NCI-H1417 (cell line): ENCODE measurements at places on chromosomes 2 and 18.

DNA sequence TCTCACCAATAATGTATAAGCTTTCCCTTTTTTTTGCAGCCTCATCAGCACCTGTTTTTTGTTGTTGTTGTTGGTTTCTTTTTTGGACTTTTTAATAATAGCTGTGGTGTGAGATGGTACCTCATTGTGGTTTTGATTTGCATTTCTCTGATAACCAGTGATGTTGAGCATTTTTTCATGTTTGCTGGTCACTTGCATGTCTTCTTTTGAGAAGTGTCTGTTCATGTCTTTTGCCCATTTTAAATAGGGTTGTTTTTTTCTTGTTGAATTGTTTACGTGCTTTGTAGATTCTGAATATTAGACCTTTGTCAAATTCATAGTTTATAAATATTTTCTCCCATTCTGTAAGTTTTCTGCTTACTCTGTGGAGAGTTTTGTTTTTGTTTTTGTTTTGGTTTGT, 88.4 kb upstream of the EPAS1 start:
- no peak for DNase-seq

- DNase-seq: peak; percentile 5
Measured at GRCh38 chr2:234722176-234722575, 225.3 kb upstream of the ARL4C start.

DNA sequence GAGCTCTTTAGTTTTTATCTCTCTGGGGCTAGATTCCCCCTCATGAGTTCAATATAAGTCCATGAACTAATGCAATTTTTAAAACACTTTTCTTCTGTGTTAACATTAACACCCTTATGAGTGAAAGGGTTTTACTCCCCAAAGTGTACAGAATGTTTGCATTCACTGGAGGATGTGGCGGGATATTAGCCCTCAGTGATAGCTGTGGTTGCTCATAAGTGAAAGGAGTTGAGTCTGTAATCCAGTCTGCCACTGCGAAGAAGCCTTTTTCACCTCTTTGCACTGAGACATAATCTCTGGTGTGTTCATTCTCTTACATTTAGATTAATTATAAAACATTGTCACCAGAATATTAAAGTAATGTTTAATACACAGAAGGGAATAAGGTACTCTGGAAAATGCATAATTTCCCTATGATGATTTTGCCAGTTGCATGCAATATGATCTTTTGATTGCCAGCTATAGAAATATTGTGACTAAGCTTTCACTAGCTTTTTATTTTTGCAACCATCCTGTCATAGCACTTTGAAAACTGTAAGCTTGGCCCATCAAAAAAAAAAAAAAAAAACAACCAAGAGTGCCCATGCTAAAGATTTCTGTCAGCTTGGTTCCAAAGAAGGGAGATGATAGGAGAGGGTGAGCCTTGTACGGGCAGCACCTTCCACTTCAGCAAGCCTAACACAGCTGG, 113.2 kb downstream of the BCL11A start:
- no peak for DNase-seq

- DNase-seq: no peak
Measured at GRCh38 chr18:7898181-7898580, 331.1 kb downstream of the PTPRM start.

- no peak for DNase-seq
Measured at GRCh38 chr2:130251873-130252620, 53.8 kb upstream of the TUBA3E start.

DNA sequence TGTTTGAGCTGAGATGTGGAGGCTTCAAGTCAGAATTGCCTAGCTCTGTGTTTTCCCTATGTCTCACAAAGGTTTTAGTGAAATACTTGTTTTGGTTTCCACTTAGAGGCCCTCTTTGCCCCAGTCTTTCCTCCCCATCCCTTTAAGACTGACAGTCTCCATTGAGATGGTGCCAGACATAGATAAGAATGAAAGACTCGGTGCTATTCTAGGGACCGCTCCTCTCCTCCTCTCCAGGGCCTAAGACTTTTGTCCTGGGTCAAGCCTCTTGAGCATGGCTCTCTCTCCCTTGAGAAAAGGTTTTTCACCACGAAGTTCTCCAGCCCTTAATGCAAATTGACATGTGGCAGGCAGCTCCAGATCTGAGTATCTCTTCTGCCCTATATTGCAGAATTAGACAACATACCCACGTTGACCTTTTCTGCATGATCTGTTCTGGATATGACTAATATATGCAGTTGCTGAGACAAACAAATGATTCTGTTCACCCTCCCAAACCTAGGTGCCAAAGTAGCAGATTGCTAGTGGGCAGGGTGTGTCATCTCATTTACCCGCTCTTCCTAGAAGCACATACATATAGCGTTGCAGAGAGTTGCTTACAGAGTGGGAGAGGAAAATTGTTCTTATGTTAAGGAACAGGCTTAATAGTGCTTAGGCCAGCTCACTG, 47.5 kb upstream of the ACSL3 start:
- no peak for DNase-seq

- no peak for DNase-seq
Measured at GRCh38 chr18:73881396-73881917, 266.2 kb downstream of the FBXO15 start.
